Inflammatory macrophage treated with lipopolysaccharide for 4 hours (primary cell): ENCODE measurements at places on chromosomes 16 and 17.

DNA sequence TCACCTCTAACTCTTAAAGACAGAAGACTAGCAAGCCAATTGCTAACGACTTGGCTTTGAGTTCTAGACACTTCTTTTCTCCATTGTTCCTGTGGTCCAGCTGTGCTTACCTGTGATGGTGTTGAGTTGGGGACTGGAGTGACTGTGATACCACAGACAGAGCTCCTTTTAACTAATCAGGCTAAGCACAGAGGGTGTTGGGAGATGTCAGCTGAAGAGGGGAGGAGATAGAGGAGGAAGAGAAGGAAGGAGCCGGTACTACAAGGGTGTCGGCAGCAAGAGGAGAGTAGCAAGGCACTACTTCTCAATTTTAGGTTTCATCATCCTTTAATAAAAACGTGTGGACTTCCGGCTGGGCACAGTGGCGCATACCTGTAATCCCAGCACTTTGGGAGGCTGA, 5.1 kb upstream of the MYO1D start:
- DNase-seq: peak; percentile 23

DNA sequence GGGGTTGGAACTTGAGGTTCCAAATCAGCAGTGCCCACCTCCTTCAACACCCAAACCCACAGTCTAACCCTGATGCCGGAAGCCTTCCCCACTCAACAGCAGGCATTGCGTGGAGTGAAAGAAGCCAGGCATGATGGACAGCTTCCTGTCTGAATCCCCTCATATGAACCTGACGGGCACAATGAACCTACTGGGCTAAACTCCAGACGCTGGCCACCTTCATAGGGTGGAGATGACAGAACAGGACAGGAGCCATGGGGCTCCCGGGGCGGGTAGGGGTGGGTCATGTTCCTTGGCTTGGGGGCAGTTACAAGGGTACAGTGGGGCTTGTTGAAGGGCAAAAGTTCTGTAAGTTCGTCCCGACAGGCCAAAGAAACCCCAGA, 460 bp upstream of the HSBP1 start:
- no peak for DNase-seq

DNA sequence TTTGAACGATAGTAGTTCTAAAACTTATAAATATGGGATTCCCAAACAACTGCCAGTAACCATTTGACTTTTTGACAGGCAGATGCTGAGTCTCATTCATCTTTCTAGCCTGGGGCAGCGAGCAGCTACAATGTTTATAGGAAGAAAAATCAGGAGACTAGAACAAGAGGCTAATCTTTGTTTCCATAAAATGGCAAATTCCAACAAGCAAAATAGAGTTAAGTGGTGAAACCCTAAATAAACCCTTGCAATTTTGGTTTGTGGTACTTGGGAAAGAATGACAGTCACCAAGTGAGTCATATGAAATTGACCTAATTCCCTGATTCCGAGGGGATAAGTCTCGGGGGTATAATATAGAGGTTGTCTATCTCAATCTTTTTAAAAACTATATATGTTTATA, 27.3 kb upstream of the HS3ST2 start:
- no peak for DNase-seq

GRCh38 chr16:26724189-26724588, 342.5 kb upstream of the C16orf82 start:
- DNase-seq: no peak

DNA sequence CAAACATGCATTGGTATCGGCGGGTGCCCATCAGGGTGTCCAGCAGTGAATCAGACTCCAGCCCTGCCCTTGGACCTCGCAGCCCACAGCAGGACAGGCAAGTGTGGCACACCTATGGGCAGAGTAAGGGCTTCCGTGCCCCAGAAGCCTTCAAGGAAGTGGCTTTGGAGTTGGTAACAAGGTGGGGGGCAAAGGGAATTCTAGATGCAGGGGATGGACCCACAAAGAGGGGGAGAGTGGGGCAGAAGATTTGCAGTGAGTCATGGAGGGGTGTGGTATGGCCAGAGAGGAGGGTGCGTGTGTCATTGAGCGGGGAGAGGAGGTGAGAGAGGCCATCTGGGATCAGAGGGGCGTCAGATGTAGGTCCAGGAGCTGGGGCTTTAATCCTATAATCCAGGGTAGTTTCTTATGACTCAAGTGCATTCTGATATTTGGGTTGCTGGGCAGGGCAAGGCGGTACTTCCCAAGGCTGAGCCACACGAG, 8.5 kb upstream of the SPNS2 start:
- DNase-seq: no peak

- DNase-seq: no peak
Measured at GRCh38 chr17:10757067-10757466, 27.2 kb upstream of the TMEM220 start.

DNA sequence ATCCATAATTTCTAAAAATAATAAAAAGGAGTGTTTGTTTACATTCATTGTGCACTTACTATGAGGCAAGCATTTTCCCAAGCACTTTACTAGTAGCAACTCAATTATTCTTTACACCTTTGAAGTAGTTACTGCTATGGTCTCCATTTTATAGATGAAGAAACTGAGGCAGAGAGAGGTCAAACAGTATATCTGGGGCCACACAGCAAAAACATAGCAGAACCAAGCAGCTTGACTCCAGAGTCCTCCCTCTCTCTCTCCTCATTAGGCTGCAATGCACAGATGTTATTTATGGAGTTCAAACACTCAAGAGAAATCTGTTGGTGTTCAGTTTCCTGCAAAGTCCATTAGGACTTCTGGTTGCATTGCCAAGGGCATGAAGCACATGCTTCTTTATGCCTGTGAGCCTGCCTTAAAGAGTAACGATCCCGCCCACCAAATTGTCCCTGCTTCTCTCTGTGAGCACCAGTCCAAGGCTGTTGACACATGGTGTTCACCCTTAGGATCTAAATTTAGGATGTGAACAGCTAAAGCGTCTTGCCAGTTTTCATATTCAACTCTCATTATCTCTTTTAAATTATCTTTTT, 44.0 kb downstream of the GPRC5B start:
- no peak for DNase-seq

- no peak for DNase-seq
Measured at GRCh38 chr17:79922116-79922601, 82.9 kb upstream of the CBX4 start.

GRCh38 chr17:2030779-2031163, 818 bp downstream of the DPH1 start:
- no peak for DNase-seq

DNA sequence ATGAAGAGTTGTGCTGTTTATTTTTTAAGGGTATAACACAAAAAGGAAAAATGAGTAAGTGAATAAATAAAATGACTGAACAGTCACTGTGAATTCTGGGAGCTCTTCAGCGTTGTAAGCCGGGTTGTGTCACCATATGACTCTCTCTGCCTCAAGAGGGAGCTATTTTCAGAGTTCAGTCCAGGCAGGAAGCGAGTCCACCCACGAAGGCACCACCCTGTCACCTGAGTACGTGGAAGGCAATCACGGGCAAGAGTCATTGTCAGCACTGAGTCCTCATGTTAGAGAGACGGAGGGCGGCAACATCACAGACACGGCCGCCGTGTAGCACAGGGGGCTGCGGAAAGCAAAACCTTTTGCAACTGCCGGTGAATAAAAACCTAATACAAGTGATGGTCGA, 227.6 kb downstream of the UTP18 start:
- DNase-seq: no peak

DNA sequence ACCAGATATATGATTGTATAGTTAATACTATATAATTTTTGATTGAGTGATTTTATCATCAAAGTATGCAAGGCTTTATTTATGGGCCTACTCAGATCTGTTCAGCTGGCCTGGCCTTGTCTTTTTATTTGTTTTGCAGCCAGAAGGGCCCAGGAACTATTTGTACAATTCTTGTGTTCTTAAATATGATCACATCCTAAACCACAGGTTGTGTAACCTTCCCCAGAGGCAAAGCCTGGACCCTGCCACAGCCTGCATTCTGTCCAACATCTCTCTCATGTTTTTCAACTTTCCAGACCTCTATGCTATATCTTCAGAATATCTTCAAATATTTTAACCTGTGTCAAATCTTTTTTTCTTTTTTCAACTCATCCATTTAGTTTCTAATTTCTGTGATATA, 410.4 kb upstream of the MON1B start:
- no peak for DNase-seq

- DNase-seq: peak; percentile 37
Measured at GRCh38 chr16:4090351-4090851, 25.8 kb downstream of the ADCY9 start.

GRCh38 chr17:77049440-77049839, 91.3 kb upstream of the SEC14L1 start:
- DNase-seq: no peak

DNA sequence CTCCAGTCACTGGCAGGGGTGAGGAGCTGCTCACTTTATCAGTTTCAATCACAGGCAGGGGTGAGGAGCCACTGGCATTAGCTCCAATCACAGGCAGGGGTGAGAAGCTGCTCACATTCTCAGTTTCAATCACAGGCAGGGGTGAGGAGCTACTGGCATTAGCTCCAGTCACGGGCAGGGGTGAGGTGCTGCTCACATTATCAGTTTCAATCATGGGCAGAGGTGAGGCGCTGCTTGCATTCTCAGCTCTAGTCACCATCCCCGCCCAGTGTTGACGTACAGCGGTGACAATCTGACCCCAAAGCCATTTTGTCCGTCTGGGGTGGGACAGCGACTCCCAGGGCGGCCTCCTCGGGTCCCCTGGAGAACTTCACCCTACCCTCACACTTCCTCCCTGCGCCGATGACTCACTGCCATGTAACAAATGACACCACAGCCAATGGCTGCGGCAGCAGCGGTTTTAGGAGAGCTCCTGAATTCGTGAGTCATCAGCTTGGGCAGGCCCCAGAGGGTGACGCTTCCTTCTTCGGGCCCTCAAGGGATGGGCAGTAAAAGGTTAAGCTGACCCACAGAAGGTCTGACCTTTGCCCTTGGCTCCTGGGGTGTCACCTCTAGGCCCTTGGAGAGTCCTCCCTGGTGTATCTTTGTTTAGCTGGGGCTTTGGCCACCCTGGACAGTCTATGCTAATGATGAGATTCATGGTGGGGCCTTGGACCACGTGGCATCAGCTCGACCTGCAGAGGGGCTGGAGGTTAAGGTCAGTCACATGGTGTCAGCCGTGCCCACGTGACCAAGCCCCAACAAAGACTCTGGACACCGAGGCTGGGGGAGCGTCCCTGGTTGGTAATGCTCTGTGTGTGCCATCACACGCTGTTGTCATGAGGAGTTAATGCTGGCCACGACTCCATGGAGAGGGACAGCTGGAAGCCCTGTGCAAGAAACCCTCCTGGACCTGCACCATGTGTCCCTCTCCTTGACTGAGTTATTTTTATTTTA, 171.7 kb downstream of the C16orf95 start:
- DNase-seq: peak; percentile 37

DNA sequence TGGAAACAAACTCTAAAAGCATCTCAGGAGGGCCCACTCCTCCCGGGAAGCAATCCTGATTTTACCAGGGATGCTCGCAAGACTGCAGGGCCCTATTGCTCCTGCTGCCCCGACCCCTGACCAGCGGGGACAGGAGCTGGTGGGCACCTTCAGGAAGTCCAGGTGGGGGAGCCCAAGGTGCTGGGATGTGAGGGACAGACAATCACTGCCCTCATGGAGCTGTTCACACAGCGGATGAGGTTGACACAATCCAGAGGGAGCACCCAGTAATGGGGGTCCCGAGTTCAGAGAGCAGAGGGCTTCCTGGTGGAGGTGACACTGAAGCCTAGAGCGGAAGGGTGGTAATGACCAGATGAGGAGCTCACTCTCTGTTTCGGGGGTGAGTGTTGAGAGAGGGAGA, 126.2 kb downstream of the FOXL1 start:
- no peak for DNase-seq
